GM12865 (cell line): ENCODE measurements at places on chromosomes 1 and 21.

- no peak for DNase-seq
Observed at GRCh38 chr1:40646315-40646714, 19.2 kb downstream of the RIMS3 start.

GRCh38 chr1:172144445-172145061, 275.9 kb upstream of the C1orf105 start:
- DNase-seq = no peak

DNA sequence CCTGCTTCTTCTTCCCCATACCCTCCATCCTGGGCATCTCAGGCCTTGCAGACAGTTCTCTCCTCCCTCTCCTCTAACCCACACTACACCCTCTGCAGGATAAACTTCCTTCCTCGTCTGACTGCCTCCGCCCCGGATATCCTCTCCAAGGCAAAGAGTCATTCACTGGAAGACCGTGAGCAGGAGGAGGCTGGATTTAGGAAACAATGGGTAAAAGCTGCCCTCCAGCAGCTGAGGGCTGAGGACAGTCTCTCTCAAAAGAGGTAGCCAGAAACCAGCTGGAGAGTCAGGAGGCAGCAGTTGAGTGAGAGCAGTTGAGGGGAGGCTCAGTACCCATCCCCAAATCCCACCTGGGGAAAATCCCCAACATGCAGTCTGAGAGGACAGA, 1.4 kb downstream of the CSRP1 start:
- DNase-seq = no peak

DNA sequence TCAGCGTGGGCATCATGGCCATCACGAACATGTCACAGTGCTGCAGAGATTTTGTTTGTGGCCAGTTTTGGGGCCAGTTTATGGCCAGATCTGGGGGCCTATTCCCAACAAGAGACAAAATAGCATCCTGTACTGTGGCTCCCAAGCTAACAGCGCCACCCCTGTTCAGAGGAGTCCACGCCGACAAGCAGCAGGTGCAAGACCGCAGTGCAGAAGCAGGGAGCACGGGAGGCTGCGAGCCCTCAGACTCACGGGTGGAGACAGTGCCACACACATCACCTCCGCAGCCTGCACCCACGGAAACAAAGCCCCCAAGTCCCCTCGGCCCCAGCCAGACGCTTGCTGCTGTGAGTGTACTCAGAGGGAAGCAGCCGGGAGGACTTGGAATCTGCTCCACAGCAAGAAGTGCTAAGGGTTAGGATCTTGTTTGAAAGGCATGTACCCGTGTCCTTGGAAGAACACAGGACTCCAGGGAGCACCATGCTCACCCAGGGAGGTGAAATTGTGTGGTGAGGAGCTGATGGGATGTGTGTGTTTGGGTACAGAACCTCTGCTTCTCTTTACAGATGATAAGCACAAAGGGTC, 7.1 kb downstream of the TCP10L start:
- no peak for DNase-seq
